ENCODE measurements at places on chromosomes 11 and 22.

DNA sequence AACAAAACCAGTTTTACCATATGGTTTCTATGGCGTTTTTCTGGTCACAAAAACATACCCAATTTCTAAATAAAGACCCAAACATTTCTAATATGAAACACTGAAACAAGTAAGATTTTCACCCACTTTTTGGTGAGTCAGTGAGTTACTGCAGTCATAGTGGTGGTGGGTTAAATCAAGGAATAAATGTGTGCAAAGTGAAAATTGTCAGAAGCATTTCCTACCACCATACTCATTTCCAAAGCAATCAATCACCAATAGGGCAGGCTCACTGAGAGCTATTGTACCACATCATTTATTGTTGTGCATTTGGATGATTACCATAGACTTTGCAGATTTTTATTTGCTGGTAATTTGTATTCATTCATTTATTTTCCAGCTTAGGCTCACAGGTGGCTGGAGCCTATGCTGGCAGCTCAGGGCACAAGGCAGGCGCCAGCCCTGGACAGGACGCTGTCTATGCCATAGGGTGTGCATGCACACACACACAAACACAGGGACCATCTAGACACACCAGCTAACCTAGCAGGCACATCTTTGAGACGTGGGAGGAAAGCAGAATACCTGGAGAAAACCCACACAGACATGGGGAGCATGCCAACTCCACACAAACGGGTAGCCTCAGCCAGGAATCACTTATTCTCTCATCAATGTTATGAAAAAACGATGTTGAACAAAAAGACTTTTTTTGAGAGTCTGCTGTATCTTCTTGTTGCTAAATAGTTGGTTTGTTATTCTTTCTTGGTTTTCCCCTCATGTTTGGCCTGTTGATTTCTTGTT lies 5.1 kb downstream of the FAM118B start:
- no peak for DNase-seq

DNA sequence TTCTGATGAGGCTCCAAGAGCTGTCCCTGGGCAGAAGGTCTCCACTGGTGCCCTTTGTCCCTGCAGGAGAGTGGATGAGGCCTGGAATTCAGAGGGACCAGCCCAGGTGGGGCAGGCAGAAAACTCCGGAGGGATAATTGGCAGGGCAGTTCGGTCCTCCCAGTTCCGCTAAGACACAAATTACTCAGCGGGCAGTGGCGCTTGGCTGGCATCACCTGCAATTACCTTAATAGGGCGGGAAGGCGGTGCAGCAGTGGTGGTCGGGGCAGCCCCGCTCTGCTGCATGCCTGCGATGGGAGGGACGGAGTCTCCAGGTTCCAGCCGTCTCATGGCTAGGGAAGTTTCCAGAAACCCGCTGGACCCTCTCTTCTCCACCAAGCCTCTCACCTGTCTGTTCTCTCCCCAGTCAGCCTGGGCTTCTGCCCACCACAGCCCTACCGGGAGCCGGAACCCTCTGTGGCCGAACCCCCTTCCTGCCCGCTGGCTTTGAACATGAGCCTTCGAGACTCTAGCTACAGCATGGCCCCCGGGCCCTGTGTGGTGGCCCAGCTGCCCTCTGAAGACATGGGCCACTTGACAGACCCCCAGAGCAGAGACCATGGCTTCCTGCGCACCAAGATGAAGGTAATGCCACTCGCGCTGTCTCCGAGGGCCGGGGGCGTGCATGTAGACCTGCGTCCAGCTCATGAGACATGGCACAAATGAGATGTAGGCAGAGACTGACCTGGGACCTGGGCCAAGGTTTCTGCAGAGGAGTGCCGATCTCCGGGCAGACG lies 7.0 kb downstream of the OVOL1 start:
- peak; percentile 75 for DNase-seq

GRCh38 chr11:19442554-19442910 lies 201.8 kb upstream of the E2F8 start:
- no peak for DNase-seq

DNA sequence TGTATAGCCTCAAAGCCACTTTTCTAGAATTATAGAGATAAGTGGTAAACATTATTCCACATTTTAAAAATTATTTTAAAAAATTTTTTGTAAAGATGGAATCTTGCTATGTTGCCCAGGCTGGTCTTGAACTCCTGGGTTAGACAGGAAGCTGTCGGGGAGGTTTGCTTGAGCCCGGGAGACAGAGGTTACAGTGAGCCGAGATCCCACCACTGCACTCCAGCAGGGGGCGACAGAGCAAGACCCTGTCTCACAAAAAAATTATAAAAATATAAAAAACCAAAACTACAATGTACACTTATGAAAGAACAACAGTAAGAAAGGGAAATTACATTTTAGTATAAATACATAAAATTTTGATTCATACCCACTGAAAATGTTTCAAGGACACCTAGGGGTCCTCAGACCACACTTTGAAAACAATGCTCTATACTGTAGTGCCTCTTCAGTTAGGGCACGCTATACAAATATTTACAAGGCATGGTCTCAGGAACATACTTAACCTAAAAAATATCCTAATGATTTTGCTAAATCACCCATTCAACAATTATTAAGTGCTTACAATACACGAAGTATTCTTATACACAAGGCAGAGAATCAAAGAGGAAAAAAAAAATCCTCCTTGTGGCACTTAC lies 111.2 kb downstream of the MRTFA start:
- no peak for DNase-seq

GRCh38 chr22:48823941-48824340 lies 1003.7 kb downstream of the BRD1 start:
- DNase-seq: no peak

- DNase-seq: no peak
Measured at GRCh38 chr22:47067321-47067890, 305.0 kb downstream of the TBC1D22A start.

- peak; percentile 6 for DNase-seq
Measured at GRCh38 chr11:57260937-57261783, 24.1 kb upstream of the APLNR start.

- no peak for DNase-seq
Measured at GRCh38 chr11:125448136-125448535, 47.9 kb downstream of the FEZ1 start.

DNA sequence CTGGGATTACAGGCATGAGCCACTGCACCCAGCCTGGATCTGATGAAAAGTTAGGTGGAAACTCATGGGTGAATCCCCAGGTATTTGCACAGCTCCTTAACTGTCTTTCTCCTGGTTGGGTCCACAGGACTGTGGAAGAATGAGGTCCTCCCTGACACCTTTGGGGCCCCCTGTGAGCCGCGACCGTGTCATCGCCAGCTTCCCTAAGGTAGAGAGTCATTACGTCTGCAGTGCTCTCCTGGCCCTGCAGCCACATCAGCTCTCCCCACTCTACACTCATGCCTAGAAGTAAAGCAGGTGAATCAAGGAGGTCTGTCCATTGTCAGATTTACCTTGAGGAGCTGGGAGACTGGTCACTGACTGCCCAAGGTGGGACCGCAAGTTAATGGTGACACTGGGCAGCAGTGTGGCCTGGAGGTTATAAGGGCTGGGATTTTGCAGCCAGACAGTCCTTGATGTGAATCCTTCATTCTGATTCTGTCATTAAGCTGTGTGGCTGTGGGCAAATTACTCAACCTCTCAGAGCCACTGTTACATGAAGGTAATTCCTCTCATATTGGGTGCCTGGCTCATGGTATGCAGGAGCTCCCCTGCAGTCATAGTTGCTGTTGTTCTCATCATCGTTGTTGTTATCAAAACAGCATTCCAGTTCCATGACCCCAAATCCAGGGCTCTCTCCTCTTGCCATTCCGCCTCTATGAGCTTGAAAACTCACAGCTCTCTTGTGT lies 1.4 kb downstream of the RAB36 start:
- DNase-seq: no peak

DNA sequence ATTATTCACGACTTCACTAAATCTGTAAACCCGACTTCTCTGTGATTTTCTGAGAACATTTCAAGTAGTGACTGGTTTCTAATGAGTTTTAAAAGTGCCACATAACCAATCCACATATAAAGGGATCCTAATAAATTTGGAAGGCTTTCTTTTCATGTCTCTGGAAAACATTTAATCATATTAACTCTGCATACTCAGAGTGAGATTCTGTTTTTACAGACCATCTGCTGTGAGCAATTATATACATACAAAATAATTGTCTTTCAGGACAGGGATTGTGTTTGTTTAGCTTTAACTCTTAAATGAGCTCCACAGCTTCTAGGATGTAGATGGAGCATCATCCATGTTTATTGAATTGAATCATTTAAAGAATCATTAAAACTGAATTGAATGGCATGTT lies 65.1 kb downstream of the PRMT3 start:
- DNase-seq: peak; percentile 69

DNA sequence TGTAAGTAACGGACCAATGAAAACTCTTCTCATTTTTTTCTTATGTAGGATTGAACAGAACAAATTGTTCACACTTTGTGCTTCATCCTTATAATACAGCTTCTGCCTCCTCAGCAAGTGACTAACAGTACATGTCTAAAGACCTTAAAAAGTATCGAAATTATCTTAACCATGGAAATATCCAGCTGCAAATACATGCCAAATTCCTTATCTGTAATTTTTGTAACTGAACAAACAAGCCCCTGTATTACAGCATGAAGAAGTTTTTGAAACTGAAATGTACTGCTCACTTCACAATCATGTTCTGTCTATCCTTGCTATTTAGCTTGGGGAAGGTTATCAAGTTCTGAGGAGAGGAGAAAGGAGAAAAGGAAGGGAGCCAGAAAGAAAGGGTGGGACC lies 20.4 kb downstream of the WT1 start:
- DNase-seq: no peak

GRCh38 chr22:43239956-43240355 lies 53.0 kb upstream of the TTLL12 start:
- DNase-seq: no peak

- no peak for DNase-seq
Measured at GRCh38 chr22:28594076-28594796, 85.4 kb downstream of the TTC28 start.

DNA sequence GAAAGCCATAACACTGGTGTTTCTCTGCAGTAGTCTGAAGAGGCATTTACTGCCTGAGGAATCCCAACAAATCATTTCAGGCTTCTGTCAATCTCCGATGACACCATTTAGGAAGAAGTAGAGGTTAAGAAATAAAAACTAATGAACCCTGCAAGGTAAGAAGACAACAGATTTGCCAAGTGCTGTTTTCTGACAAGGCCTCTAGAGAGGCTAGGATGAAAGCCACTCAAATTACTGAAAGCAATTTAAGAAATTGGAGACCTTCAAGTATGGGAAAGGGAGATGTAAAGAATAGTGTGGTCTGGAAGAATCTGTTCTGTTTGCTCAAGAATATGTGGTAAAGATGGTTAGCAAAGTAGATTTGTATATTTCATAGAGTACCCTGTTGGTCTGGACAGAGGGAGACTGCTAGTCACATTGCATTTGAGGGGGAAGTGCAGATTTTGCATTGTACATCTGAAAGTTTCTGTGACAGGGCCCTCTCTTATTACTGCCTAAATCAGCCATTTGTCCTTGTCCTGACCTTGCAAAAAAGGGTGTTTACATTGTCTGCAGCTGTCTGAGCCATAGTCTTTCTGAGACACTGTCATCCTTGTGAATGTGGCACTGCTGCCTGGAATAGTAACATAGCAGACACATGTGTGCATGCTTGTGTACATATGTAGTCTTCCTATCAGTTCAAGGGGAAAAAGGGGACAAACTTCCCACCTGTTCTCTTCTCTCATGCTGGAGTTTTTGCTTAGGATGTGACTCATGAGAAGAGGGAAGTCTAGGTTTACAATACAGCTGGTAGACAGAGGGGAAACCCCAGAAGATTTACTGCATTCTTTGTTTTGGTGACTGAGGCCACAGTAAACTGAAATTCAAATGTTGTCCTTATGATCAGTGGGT lies 640.2 kb upstream of the KIRREL3 start:
- DNase-seq: peak; percentile 47

- peak; percentile 28 for DNase-seq
Measured at GRCh38 chr11:17991783-17992433, 20.9 kb downstream of the SERGEF start.

DNA sequence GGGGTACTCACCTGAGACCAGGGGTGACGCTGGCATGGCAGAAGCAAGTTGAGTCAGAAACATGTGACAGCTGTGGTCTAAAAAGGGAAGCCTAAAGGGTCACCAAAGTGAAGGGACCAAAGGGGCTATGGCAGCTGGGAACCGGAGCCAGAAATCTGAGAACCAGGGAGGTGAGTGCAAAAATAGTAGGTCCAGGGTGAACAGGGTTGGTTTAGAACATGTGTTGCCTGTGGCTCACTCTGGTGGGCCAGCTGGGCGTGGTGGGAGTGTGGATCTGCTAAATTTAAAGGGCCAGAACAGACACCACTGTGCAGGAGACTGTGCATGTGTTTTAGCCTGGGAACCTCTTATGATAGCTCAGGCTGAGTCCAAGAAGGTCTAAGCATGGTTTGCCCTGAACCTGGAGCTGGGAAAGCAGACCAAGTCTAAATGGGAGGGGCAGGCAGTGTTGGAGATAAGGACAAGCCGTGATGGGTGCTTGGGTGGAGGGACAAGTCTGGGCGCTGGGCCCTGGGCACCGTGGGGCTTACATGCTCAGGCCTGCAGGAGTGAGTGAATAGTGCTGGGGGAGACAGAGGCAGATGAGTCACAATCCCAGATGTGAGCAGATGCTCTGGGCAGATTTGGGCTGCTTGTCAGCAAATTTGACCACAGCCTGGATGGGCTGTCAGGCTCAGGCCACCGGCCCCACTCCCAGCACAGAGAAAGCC lies 41.4 kb upstream of the ZBED5 start:
- no peak for DNase-seq

GRCh38 chr11:121123496-121124069 lies 22.5 kb downstream of the TECTA start:
- DNase-seq: no peak
